ENCODE measurements at places on chromosomes 4 and X. TPM values are rescaled to one million over a fixed set of nuclear protein-coding genes. Genes with fewer than 3 reads are reported as not detected.

EXOC1L gene
- polyA plus RNA-seq, result 0.15 TPM

CSAG3 gene
- polyA plus RNA-seq, result not detected

CD40LG gene
- 0.10 TPM for polyA plus RNA-seq

DAPP1 gene
- 1.1 TPM for polyA plus RNA-seq

ASB12 gene
- 0.48 TPM for polyA plus RNA-seq

SPOCK3 gene
- 19.9 TPM for polyA plus RNA-seq

Measured in left renal pelvis (tissue), 4 donors.